ENCODE measurements at places on chromosomes 5 and 9.
A peak's percentile ranks its signal among the peaks of the same experiment; 100 is the strongest.

DNA sequence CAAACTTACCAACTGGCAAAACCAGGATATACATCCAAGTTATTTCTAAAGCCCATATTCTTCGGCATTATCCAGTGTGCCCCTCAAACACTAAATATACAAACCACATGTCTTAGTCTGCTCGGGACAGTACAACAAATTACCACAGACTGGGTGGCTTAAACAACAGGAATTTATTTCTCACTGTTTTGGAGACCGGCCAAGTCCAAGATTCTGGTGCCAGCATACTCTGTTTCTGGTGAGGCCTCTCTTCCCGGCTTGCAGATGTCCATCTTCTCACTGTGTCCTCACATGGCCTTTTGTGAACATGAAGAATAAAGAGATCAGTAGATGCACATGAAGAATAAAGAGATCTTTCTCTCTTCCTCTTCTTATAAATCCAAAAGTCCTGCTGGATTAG is 12.9 kb upstream of the SLCO6A1 start:
- DNase-seq: no peak

DNA sequence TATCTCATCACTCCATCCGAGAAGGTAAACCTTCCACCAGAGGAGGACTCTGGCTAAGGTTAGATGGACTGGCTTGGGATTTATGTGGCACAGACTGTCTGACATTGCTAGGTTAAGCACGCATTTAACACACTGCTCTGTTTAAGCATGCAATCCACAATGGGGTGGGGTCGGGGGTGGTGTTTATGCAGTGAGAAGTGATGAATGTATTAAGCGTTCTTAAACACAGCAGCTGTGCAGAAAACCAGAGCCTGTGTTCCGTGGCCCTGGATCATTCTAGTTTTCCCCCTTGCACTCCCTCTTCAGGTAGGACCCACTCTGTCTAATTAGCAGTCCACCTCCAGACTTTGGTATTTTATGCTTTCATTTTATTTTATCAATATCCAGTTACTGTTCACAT is 46.4 kb downstream of the STXBP1 start:
- no peak for DNase-seq

DNA sequence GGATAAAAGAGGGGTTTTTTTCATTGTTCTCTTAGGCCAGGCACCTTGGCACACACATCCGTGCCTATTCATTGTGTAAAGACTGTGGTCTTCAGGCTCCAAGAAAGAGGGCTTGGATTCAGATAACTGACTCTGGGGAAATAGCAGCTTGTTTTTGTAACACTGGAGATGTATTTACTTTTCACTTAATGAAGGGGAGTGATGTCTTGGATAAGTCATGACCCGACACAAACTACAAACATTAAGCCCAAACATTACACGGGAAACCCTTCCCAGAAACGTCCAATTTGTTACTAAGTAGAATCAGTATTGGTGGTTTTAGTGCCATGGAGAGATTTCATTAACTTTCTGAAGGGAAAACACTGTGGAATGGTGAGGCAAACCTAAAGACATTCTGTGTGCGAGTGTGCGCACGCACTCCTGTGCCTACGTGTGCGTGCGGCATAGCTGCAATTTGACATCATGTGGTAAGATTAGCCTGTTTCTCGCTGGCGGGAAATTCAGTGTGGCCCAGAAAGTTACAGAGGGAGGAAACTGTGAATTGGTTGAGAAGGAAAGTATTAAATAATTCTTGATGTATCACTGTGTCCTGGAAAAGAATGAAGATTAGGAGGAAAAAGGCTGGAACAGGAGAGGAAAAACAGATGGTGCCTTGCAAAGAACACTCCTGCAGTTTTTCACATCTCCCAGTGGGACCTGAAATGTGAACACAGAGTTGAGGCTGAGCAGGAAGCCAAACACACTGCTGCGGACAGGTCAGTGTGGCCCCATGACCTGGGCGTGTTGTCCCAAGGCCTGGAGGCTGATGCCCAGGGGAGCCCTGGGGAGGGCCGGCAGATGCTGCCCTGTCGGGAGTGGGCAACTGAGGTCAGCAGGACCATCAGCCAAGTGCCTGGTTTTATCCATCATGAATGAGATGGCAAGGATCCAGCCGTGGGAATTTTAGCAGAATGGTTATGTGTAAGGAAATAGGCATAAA is 108.5 kb downstream of the GAS1 start:
- no peak for DNase-seq

DNA sequence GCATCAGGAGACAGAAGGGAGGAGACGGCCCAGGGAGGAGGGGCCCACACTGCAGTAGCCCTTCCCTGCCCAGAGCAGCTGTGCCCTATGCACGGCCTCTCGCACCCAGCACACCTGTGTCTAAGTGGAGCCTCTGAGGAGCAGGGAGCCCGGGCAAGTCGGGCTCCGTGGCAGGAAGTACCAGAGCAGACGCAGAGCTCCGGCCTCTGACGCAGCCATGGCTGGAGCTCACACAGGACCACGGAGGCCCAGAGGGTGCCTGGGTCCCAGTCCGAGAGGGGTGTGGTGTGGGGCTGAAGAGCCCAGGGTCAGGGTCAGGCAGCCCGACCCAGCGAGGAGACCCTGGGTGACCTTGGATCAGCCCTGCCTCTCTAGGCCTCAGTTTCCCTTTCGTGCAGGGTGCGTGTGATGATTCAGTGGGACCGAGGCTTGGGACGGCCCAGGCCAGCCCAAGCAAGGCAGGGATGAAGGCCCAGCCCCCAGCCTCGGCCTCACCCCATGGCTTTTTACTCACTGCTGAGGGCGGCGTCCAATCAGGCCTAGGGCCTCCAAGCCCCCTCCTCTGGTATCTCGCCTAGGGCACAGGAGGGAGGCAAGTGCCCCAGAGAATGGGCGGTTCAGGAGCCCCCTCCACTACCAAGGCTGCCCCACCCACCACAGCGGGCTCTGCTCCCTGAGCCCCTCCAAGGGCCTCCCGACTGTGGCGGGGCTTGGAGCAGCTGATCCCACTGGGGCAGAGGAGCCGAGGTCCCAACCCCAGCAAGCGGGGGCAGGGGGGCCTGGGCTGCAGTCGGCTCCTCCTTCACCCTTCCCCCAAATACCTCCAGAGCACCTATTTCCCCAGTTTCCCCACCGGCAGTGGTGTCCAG is 4.3 kb upstream of the AGPAT2 start:
- DNase-seq: no peak

DNA sequence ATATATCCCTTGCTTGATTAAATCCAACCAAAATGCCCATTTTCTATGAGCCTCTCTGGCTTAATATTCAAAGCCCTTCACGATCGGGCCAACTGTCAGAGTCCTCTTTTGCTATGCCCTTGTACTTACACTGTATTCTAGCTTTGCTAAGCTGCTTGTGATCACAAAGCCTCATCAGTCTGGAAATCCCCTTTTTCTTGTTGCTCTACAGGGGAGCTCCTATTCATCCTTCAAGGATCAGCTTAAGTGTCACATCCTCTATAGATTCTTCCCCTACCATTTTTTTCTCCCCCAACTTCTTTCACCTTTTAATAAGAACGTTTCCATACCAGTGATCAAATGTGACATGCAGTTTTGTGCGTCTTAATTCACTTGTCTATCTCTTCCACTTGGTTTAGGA is 450.4 kb upstream of the CHD1 start:
- DNase-seq: no peak

- DNase-seq: no peak
Measured at GRCh38 chr9:96299823-96300222, 2.2 kb downstream of the HSD17B3 start.

- no peak for DNase-seq
Measured at GRCh38 chr9:16303506-16303905, 567.0 kb downstream of the BNC2 start.

DNA sequence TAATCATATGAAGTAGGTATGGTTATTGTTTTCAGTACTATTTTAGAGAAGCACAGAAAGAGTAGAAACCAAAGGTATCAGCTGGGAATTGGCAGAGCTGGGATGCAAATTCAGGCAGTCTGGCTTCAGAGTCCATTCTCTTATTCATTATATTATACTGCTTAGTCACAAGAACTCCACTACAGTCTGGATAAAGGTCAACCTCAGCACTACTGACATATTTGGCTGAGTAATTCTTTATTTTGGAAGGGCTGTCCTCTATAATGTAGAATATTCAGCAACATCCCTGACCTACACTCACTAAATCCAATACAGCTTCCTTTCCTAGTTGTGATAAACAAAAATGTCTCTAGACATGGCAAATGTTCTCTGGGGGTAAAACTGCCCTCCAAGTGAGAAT is 37.6 kb downstream of the PTGER4 start:
- no peak for DNase-seq

- no peak for DNase-seq
Measured at GRCh38 chr9:32672469-32672868, 37.0 kb upstream of the TAF1L start.

GRCh38 chr5:68318955-68319705 is 103.6 kb downstream of the PIK3R1 start:
- no peak for DNase-seq

GRCh38 chr5:51832934-51833470 is 449.8 kb downstream of the ISL1 start:
- DNase-seq: no peak

GRCh38 chr5:141250576-141250975 is 5.4 kb downstream of the PCDHB15 start:
- no peak for DNase-seq

DNA sequence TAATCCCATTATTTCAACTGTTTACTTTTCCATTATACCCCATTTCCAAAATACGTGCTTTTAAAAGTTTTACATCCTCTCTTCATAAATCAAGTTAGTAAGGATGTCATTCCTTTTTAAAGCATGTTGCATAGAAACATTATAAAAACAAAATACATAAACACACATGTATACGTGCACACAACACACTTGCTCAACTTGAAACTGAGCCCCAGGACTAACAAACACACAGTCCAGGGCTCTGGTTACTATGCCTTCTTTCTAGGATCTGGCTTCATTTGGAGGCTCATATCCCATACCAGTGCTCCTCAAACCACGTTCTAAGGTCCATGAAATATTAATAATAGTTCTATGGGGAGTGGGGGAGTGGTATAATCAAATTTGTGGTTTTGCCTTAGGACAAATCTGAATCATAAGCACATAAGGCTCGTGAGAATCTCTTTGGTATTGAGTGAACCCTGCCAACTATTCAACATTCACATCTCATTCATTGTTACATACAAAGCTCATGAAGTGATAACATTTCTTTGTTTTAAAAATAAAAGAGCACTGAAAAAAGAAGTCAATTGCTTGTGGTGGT is 55.2 kb downstream of the NFIB start:
- no peak for DNase-seq

GRCh38 chr5:154345255-154345952 is 100.4 kb upstream of the SAP30L start:
- DNase-seq: no peak

GRCh38 chr5:73901043-73901442 is 275.0 kb downstream of the ARHGEF28 start:
- no peak for DNase-seq

- no peak for DNase-seq
Measured at GRCh38 chr5:87924436-87924835, 344.2 kb downstream of the TMEM161B start.

- no peak for DNase-seq
Measured at GRCh38 chr9:99201603-99202002, 20.1 kb downstream of the ALG2 start.

- DNase-seq: no peak
Measured at GRCh38 chr5:71899865-71900342, 180.8 kb downstream of the CARTPT start.

DNA sequence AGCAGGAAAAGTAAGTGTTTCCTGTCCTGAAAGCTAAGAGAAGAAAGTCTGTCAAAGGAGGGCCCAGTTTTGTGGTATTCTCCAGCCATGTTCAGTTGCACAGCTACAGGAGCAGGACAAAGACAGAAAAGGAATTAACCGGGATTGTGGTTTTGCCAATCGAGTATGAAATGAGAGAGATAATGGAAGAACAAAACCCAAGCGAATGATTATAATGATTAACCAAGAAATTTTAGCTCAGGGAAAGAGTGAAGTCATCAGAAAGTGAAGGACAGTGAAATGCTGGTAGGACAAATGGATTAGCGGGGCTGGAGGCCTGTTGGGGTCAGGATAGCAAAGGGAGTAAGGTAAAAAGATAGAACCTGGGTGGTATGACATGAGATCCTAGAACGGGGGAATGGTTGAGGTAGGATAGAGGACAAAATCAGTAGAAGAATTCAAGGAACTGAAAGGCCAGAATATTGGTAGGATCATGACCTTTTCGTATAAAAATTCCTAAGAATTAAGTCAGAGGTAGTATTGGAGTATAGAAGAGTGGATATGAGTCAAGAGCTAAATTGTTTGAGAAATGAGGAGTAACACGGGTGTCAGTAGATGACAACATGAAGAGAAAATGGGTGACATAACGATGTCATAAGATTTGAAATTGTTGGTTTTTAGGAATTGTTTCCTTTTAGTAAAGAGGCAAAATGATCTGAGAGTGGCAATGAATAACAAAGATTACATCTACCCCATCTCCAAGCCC is 52.8 kb downstream of the DIAPH1 start:
- DNase-seq: no peak

DNA sequence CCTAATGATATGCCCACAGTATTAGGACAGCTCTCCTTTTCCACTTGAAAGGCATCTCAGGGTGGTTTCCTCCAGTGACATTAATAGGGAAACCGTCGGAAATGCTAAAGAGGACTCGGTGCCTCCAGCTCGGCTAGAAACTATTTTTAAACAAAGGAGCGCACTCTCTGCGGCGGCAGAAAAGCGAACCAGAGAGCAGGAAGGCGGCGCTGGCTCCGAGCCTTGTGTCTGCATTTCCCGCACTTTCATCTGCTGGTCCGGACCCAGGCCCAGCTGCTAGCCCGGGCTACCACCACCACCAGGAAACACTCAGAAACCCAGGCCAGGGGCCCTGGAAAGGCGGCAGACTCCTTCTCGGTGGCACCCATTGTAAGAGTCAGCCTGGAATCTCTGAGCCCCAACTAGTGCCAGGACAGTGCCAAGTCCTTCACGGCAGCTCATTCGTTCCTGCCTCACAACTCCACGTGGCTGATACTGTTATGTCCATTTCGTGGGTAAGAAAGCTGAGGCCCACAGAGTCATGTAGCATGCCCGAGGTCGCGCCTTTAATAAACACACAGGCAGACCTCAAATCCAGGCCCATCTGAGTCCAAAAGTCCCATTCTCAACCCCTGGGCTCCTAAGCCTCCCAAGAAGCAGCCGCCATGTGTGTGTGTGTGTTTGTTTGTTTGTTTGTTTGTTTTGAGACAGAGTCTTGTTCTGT is 73.9 kb downstream of the VAV2 start:
- DNase-seq: no peak

GRCh38 chr5:21776466-21776865 is 1076.7 kb downstream of the CDH12 start:
- DNase-seq: no peak

- no peak for DNase-seq
Measured at GRCh38 chr5:179794171-179794570, 385 bp downstream of the LTC4S start.

GRCh38 chr9:221989-222776 is 7.5 kb downstream of the DOCK8 start:
- no peak for DNase-seq

- DNase-seq: peak; percentile 60
Measured at GRCh38 chr5:172106511-172107356, 81.3 kb downstream of the STK10 start.

Measured in stimulated activated CD8-positive, alpha-beta memory T cell treated with anti-CD3 and anti-CD28 coated beads, Interleukin-4, amount 100 ng/mL, for 24 hours (primary cell).